ENCODE measurements at places on chromosomes 6 and 20. TPM values are rescaled to one million over a fixed set of nuclear protein-coding genes. Genes with fewer than 3 reads are reported as not detected.

Gene BEND6
- total RNA-seq = 0.44 TPM

- no peak for DNase-seq
These were observed 53.2 kb downstream of the GINS1 start for GRCh38 chr20:25460566-25461280.

DNA sequence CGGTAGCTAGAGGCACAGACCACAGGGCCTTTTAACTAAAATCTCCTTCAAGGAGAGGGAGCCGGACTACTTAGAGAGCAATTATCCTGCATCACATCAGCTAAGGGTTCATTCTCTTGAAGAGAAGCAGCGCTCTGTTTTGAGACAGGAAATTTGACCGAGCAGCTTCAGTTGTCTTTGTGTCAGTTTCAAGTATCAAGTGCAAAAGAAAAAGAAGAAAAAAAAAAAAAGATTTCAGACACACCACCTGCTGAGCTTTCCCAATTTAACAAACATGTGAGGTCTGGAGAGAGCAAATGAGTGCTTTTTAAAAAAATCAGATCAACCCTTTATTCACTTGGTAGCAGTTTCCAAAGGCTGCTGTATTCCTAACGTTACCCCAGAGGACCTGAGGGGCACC, 273.5 kb upstream of the POU3F2 start:
- DNase-seq = no peak

DNA sequence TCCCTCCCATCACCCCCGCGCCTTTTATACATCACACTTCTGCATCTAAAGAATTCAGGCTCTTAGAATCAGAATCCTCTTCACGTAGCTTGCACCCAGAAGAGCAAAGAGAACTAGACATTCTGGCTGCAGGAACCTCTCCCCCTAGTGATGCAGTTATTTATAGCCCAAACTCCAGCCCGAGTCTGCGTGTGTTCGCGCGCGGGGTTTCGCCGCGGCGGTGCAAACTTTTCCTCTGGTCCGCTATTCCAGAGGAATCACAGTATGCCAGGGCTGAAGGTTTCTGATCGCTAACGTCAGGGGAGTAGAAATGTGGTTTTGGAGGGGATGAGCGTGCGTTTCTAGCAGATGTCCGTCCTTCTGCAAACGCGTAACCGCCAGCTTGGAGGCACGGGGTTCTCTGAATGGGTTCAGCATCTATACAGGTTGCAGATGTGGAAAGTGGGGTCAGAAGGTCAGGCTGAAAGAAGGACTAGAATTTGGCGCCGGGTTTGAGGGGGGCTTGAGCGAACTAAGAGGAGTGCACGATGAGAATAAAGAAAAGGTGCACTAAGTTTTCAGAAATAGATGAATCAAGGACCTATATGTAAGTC, 1.8 kb downstream of the EPHA7 start:
- no peak for DNase-seq

GRCh38 chr6:137349856-137350830, 131.0 kb upstream of the IFNGR1 start:
- no peak for DNase-seq

GRCh38 chr20:32727683-32728082, 15.6 kb downstream of the COMMD7 start:
- DNase-seq = no peak

DNA sequence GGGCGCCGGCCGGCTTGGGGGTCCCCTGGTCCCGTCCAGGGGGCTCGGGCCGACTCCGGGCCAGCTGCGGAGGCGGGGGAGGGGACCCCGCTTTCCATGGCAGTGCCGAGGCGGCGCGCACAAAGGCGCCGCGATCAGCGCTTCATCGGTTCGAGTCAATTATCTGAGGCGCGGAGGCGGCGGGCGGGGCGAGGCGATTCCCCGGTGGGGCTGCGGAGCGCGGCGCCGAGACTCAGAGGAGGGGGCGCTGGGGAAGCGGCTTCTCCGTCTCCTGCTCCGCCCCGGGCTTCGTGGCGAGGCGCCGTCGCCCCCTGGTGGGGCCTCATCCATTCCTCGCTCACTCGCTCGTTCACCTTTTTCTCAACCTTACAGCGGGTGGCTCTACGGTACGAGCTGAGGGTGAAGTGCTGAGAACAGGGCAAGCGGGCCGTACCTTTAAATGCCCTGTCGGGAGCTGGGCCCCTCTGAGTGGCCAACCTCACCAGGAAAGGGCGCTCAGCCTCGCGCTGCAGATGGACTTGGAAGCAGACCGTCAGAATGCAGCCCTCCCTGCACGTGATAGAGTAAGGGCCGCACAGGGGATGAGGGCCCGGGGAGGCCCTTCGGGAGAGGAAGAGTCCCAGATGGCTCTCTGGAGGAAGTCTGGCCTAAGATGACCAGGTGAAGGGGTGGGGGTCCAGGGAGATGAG, 39.9 kb downstream of the SLC52A3 start:
- DNase-seq = no peak

Measured in omental fat pad (tissue), 4 donors.